ENCODE measurements at places on chromosomes 12 and 14.

DNA sequence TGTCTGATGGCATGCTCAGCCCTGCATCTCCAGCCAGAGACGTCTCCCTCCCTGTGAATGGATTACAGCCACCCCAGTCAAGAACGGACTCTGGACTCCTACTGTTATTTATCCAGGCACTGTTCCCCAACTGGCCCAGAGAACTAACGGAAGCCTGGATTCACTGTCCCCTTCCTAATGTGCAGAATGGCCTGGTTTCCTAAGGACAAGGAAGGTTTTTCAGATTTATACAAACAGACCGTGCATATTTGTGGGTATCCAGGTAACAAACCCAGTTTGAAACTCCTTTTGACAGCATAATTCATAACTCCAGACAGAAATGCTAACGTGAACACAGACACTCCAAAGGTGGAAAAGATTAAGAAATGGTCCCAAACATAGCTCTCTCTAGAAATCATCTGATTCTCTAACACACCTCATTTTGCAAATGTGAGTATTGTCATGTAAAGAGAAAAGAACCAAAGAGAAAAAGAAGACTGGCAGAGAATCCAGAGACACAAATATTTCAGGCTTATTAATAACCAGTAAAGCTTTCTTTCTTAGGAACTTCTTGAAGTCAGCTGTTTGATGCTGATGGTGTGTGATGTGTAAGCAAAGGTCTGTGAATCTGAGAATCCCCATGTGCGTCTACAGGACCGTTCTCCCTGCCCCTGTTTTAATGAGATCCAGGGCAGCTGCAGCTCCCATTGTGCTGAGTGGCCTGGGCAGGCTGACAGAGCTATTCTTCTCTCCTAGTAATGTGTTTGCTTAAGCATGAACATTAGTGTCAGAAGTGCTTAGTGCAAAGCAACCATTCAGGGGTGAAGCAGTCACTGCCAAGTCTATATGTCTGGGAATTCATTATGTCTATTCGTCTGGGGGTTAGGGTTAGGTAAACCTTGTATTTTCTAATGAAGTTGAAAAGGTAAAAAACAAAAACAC, 86.8 kb upstream of the HIF1A start:
- no peak for DNase-seq

- no peak for DNase-seq
Observed at GRCh38 chr12:1403417-1403816, 191.0 kb downstream of the FBXL14 start.

DNA sequence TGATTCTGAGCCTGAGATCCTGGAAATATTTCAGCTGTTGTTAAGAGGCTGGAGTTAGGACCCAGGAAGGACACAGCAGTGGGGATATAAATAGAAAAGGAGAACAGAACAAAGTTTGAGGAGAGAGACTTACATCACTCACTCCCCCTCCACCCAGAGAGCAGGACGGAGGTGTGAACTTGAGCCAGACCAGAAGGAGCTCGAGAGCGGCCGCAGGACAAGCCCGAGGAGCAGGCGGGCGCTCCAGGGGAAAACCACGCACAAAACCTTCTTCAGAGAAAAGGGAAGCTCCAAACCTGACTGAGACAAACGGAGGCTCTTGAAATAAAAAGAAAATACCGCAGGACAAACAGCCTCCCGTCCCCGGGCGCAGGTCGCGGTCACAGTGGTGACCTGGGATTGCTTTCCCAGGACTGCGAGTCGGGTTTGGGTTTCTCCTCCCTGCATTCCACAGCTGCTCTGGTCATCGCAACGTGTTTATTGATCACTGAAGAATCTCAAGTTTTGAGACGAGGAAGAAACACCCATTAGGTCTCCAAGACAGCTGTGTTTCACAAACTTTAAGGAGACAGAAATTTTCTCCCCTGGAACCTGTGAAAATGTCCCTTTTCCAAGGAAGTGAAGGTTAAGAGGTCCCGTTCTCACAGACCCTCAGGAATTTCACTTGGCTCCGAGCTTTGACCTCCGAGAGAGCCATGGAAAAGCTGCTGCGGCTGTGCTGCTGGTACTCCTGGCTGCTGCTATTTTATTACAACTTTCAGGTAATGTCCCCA, at the start of gene ADGRD1:
ADGRD1 (plus strand) TSS at position 137 of the 773 bp plus-strand sequence; CDS start at position 696, 559 bp downstream.
- no peak for DNase-seq

GRCh38 chr14:70807898-70808415, 1.4 kb downstream of the MAP3K9 start:
- DNase-seq: peak; percentile 56

- DNase-seq: no peak
Observed at GRCh38 chr14:95198320-95198719, 41.0 kb upstream of the DICER1 start.

DNA sequence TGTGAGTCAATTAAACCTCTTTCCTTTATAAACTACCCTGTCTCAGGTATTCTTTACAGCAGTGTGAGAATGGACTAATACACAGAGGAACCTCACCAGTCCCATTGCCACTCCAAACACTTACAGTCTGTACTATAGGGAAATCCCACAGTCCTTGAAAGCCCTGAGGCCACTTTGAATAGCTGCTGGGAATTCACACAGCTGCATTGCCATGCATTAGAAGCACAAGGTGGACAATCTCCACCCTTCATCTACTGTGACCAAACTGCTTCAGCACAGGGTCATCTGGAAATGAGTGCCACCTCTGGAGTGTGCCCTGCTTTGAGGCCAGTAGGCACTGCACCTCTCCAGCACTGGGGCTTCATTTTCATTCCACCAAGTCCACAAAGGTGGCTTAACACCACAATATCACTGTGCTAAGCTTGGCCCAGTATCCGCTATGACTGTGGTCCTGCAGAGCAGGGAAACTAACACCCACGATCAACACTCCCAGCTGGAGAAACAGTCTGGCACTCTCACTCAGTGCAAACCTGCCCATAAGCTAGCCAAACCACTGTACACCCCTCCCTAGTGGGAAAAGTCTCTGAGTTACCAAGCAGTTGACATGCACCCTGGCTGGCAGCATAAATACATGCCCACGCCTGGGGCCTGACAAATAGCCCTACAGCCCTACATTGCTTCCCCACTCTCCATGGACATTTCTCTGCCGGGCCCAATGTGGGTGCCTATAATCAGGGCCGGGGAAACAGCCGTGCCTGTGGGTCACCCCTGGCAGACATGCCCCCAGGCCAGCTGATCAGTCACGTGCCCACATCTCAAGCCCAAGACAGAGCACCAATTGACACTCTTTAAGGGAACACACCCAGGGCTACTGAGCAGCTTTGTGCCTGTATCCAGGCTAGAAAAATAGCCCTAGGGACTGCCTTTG, 294.3 kb upstream of the MGAT4C start:
- DNase-seq: no peak

- DNase-seq: no peak
Observed at GRCh38 chr12:85803231-85803630, 33.0 kb downstream of the RASSF9 start.

GRCh38 chr14:57632649-57633048, 139.0 kb upstream of the CCDC198 start:
- no peak for DNase-seq

DNA sequence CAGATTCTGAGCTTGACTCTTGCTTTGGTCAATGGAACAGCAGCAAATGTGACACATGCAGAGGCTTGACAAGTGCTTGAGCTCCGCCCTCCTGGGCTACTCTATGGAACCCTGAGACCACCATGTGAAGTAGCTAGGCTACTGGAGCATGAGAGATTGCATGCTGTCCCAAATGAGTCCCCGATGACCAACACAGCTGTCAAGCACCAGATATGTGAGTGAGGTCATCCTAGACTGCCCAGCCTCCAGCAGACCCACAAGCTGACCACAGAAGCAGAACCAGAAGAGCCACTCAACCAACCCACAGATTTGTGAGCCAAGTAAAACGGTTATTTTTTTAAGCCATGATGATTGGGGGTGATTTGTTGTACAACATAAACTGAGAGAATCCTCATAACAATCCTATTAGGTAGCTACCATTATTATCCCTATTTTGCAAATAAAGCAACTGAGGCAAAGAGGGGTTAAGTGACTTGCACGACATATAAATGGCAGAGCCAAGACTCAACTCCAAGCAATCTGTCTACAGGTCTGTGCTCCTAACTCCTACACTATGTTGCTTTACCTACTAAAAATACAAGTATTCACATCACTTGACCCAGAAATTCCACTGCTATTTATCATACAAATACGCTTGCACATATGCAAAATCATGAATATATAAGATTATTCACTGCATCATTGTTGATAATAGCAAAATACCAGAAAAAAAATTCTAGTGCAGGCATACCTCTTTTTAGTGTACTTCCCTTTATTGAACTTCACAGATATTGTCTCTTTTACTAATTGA, 136.2 kb downstream of the NDUFA12 start:
- DNase-seq: no peak

DNA sequence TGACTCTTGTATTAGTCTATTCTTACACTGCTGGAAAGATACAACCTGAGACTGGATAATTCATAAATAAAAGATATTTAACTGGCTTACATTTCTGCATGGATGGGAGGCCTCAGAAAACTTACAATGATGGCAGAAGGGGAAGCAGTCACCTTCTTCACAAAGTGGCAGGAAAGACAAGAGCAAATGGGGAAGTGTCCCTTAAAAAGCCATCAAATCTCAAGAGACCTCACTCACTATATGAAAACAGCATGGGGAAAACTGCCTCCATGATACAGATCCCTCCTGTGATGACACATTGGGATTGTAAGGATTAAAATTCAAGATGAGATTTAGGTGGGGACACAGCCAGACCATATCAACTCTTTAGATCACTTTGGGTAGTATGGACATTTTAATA, 83.7 kb downstream of the TMTC3 start:
- DNase-seq: no peak

GRCh38 chr14:64760146-64760755, 56.0 kb downstream of the PLEKHG3 start:
- DNase-seq: peak; percentile 66

GRCh38 chr12:54337280-54337842, 12.4 kb downstream of the COPZ1 start:
- no peak for DNase-seq

- DNase-seq: no peak
Observed at GRCh38 chr14:68966872-68967301, 12.2 kb downstream of the ACTN1 start.

- DNase-seq: no peak
Observed at GRCh38 chr12:39798429-39798828, 178.8 kb upstream of the ABCD2 start.

DNA sequence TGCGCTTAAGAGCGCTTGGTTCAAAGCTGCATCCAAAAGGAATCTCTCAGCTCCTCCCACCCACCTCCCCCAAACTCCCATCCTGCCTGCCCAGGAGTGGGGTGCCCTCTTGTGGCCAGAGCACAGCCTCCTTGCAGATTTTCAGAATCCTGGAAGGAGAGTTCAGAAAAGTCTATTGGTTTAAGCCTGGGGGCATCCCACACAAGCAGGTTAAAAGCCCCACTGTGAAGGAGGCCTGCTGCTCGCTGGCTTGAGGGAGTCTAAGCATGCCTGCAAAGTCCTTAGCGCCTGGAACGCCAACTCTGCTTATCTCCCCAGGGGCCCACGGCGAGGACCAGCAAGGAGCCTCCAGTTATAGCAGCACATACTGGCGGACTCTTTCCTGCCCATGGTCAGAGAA, 297.1 kb downstream of the KSR2 start:
- no peak for DNase-seq

DNA sequence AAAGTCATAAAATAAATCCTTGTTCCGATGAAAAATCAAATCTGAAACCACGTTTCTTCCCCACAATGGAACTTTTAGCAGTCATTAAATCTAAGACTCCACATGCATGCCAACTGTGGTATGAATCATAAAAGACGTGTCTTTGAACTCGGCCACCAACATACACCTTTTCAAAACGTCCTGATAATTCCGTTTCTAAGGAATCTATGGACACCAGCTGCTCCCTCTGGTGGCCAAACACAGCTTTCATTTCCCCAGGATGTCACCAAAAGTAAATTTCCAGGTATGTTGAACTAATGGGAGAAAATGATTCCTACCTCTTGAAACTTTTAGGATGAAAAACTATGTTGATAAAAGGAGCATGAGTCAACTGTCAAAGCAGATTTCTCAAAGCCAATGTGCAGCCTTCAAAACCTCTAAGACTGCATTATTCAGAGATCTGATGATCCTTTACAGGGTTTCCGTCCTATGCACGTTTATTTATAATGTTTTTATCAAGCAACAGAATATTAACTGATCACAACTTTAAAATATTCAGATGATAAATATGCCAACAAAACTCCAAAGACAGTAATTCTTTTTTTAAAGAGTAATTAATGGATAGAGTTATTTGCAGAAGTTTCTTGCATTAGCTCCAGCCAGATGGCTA, 96.2 kb downstream of the CIT start:
- DNase-seq: no peak

DNA sequence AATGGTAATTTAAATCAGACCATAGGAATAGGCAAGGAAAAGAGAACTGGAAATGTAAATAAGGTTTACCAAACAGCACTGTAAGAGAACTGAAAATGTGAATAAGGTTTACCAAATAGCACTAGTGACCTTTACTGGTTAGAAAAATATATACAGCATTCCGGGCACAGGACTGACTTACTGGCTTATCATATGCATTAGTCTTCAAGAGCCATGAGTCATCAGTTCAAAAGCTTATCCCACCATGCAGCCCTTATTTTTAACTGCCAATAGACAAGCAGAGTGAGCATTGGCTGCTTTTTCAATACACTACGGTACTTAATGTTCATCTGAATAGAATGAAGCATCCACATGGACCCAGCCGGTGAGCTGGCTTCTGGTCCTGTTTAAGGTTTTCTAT, 13.0 kb upstream of the NELL2 start:
- DNase-seq: no peak

- peak; percentile 53 for DNase-seq
Observed at GRCh38 chr12:26097046-26097878, 27.6 kb downstream of the BHLHE41 start.

DNA sequence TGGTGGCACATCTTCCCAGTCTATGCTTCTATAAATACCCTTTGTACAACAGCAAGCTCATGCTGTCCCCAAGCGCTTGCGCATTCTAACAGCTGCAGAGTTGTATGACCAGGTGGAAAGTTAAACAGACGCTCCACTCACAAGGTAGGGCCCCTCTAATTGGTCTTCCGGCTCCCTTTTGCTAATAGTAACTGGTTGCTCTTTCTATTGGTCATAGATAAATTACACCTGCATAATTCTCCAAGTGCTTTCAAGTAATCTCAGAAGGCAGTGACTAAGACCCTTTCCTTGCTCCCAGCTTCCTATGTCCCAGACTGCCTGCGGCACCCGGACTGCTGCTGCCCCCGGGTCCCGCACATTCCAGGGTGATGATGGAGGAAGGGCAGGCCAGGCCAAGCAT, 6.1 kb upstream of the TSPAN9 start:
- DNase-seq: no peak

GRCh38 chr12:6684609-6685008, 4.6 kb downstream of the ZNF384 start:
- DNase-seq: no peak

DNA sequence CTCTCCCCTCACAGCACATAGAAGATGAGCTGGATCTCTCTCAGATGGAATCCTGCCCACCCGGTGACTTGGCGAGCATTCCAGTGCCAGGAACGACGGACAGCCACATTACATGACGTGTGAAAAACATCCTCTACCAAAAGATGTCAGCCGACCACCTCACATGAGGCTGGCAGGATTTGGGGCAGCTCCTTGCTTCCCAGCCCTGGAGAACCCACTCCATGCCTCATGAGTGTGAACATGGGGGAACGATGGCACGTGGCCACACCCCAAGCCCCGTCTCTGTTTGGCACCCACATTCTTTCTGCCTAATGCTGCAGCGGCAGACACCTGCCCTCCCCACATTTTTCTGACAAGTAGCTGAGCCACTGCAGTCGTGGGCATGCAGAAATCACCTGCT, 202.5 kb downstream of the CALM1 start:
- DNase-seq: no peak

- DNase-seq: no peak
Observed at GRCh38 chr12:5194306-5194705, 150.6 kb downstream of the KCNA5 start.

Measured in activated T-cell treated with anti-CD3 and anti-CD28 coated beads, Interleukin-2, amount 50 U/mL, for 1 hour (primary cell).